ENCODE measurements at places on chromosomes 7 and 10.
A peak's percentile ranks its signal among the peaks of the same experiment; 100 is the strongest.

GRCh38 chr7:153640586-153640985 lies 411.6 kb upstream of the DPP6 start:
- DNase-seq: no peak

DNA sequence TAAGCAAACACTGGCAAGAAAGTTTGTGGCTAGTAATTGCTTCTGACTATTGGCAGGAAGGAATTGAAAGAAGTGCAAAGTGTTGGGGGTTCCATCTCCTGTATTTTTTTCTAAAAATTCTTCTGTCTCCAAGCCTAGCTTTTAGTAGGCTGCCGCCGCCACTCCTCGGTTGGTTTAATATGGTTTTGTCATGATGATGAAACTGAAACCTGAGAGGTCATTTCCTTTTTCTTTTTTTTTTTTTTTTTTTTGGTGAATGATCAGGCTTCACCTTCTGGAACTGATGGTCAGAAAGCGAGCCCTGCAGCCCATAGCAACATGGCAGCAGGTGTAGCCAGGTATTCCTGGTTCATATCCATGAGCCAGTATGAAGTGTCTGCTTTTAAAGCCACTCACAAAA lies 75.3 kb upstream of the AGBL3 start:
- DNase-seq: no peak

GRCh38 chr7:117603627-117604026 lies 123.8 kb downstream of the CFTR start:
- DNase-seq: no peak

- DNase-seq: no peak
Measured at GRCh38 chr7:134966691-134967090, 19.6 kb upstream of the AGBL3 start.

DNA sequence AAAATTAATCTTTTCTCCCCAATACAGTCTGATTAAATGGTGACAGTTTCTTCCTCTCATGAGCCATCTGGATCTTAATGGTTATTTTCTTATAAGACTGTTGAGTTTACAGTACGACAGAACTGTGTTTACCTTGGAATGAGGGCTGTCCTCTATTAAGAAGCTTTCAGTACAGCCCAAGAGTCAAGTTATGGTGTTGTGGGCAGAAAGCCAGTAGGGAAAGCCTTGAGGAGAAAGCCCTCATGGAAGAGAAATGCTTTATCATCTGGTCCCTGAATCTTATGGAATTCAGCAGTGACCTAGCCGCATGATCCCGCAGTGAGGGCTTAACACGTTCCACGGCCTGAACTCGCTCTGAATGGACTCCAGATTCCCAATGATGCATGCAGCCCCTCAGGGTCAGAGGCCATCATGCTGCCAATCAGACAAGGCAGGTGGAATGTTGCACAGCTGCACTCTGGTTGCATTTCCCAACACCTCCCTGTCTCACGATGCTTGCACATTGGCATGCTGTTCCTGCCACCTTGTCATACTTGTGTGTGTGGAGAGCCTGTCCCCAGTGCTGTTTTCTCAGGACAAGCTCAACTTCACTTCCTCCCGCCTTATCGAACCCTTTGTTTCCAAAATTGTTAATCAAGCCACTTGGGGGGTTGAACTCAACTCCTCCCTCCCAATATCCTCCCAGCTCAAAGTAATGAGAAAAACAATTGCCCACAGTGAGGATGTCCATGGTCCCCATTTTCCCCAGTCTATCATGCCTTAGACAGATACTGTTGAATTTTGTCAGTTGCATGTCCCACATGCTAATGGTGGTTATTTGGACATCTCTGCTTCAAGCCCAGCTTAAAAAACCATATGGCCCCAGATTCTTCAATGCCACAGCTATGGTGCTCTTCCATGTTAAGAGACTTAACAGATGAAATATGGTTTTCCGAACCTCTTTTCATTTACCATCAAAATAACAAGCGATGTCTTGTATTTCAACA lies 211.1 kb upstream of the TCF7L2 start:
- DNase-seq: no peak

DNA sequence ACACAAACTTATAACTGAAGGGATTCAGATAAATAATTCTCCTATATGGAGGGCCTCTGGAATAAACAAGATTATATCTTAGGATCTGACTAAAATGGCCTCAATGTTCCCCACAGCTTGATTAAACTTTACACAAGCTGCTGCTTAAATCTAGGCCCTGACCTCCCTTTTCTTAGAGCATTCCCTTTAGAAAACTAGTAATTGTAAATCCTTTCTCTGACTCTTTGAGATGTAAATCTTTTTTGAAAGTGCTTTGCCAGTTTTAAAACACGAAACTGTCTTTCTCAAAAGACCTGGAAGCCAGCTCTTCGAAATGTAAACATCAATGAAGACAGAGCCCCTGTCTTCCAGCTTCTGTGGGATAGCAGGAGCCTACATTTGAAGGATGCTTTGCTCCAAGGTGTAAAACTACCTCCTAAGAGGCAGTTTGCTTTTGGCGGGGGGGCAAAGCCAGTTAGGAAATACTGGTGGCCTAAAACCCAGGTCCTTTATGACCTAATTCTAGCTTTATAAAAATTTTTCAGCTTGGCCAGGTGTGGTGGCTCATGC lies 758.7 kb downstream of the CNTNAP2 start:
- DNase-seq: no peak

GRCh38 chr7:143484119-143484518 lies 6.4 kb downstream of the TAS2R41 start:
- DNase-seq: peak; percentile 56

GRCh38 chr7:29989257-29989995 lies at the start of gene SCRN1:
Gene SCRN1, minus strand, starts transcription at chr7:29989801. Its CDS starts 20,734 bp downstream, at chr7:29969067.
- DNase-seq: peak; percentile 59

DNA sequence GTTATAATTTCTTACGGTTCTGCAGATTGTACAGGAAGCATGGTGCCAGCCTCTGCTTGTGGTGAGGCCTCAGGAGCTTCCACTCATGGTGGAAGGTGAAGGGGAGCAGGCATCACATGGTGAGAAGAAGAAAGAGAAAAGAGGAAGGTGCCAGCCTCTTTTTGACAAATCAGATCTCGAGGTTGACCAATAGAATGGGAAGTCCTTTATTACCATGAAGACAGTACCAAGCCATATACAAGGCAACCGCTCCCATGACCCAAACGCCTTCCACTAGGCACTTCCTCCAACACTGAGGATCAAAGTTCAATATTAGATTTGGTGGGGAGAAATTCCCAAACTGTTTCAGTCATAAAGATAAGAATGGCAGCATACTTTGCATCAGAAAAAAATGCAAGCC lies 502.8 kb downstream of the GLRX3 start:
- no peak for DNase-seq
